ENCODE measurements at places on chromosomes 6 and 20.

GRCh38 chr20:35490736-35491181 lies 35.4 kb downstream of the CEP250 start:
- DNase-seq, result peak; percentile 45

GRCh38 chr6:117933471-117933870 lies 26.4 kb downstream of the SLC35F1 start:
- no peak for DNase-seq

DNA sequence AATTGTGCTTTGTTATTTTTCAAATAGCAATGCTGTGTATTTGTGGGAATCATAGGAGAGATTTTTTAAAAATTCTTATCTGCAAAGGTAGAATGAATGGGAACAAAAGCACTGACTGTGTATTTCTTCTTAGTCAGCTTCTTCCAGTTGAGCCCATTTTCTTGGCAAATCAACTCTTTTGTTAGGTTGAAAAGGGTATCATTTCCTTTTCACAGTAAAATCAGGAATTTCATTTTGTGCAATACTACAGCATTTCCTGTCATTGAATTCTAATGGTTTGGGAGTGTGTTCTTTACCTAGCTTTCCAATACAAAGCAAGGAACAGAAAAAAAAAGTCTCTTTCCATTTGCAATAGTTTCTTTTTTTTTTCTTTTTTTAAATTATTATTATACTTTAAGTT lies 19.0 kb upstream of the EXOC2 start:
- no peak for DNase-seq

DNA sequence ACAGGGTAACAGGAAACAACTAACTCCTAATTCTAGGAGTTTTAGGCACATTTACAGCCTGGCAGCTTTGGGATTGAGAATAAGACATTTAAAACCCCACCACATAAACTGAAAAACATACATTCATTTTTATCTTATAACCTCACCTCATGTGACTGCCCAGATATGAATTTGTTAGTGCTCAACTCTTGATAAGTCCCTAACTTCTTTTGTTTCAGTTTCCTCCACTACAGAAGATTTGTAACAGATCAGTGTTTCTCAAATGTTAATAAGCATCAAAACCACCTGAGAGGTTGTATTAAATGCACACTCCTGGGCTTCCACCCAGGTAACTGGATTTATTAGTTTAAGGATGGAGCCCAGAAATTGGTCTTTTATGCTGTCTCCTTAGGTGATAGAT lies 190.1 kb upstream of the ARID1B start:
- DNase-seq, result no peak

GRCh38 chr6:5992551-5993225 lies 14.0 kb downstream of the NRN1 start:
- no peak for DNase-seq

- no peak for DNase-seq
Measured at GRCh38 chr20:2746636-2747265, 53.7 kb downstream of the CPXM1 start.

- peak; percentile 71 for DNase-seq
Measured at GRCh38 chr6:139161169-139161568, 26.3 kb downstream of the HECA start.

DNA sequence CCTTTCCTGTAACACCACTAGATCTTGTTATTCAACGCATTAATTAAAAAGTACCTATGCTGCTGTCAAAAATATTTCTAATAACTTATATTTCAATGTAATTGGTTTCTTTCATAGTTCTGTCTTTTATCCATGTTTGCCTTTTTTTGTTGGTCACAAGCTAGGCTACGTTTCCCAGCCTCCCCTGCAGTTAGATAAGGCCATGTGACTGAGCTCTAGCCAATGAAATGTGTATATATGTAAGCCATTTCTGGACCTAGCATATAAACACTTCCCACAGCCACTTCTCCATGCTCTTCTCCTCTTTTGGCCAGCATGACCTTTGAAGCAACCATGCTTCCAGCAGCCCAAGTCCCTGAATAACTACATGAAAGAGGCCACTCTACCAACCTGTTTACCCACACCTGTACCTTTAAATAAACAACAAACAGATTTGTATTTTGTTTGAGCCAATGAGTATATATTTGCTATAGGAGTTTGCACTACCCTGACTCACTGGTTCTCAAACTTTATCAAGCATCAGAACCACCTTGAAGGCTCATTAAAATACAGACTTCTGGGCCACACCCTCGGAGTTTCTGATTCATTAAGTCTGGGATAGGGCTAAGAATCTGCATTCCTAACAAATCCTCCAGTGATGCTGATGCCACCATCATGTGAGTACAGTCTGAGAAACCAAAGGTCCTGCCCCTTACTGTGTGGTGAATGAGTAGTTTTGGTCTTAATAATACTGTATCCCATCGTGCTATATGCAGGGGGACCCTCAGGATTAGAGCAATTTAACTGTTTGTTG lies 45.6 kb upstream of the BEND6 start:
- no peak for DNase-seq

GRCh38 chr20:33351696-33352095 lies 49.6 kb downstream of the CDK5RAP1 start:
- DNase-seq, result no peak

- DNase-seq, result peak; percentile 81
Measured at GRCh38 chr6:33425668-33426577, 6.1 kb downstream of the SYNGAP1 start.

Measured in T-helper 9 cell (primary cell).